ENCODE measurements at places on chromosomes 12 and 14.

- H3K36me3 ChIP-seq: no peaks in the 10 kb centered on the region
- H3K4me1 ChIP-seq: peaks cover 65% of the 10 kb centered on the region
- H3K27me3 ChIP-seq: no peaks in the 10 kb centered on the region
- no peak for DNase-seq
Observed at GRCh38 chr12:62862259-62862881, 72.6 kb downstream of the PPM1H start.

DNA sequence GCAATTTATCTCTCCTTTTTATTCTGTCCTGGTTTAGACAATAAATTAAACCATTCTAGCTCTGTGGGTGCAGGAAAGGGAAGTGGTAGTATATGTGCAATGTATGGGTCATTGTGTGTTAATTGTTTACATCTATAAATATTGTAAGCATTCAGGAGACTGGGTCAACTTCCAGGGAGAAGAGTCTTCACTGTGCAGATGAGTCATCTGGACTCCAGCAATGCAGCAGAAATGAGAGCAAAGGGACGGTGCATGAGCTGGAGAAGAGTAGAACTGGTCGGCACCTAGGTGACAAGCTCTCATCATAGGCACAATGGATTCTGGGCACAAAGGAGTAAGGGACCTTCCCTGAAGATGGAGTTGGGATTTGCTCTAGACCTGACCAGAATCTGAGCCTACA, 211.1 kb upstream of the DAAM1 start:
- no peaks in the 10 kb centered on the region for H3K36me3 ChIP-seq
- H3K4me1 ChIP-seq: peaks cover 6% of the 10 kb centered on the region
- DNase-seq: no peak

DNA sequence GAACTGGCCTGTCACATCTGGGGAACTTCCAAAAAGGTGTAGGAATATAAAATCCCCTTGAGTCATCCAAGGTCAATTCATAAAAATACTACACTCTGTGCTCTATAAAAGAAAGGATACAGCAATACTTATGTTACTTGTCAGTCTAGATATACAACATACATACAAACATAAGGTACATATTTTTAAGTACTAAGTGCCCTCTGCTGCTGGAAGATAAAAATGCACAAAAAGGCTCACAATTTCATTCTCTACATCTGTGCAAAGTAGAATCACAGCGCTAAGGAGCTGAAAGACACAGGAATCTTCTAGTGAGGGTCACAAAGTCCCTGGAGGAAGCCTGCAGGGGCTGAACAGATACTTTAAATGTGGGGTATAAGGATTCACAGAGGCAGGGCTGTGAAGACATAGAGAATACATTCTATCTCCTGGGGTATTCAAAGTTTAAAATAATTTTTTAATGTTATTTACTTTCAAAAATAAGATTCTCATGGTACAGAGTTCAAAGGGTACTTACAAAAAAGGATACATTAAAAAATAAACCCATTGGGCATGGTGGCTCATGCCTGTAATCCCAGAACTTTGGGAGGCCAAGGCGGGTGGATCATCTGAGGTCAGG, 10.2 kb upstream of the GOLGA5 start:
- no peaks in the 10 kb centered on the region for H3K27me3 ChIP-seq
- H3K36me3 ChIP-seq: no peaks in the 10 kb centered on the region
- no peak overlapping the region for H3K27ac ChIP-seq
- DNase-seq: peak; percentile 56
- H3K4me3 ChIP-seq: no peak overlapping the region

DNA sequence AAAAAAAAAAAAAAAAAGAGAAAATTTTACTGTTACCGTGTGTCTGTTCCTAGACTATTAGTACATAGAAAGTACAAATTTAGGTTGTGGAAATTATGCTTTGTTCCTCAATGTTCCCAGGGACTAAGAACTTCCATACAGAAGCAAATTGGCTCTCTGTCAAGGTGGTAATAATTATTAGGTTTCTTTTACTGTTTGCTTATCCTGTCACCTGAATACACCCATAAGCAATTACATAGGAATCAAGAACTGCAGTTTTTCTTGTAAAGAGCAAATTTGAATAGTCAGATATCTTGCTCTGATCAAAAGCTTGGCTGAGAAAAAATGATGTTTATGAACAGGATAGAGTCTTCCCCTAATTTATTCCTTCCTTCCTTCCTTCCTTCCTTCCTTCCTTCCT, 191.2 kb downstream of the AEBP2 start:
- H3K4me3 ChIP-seq: no peak overlapping the region
- H3K36me3 ChIP-seq: no peaks in the 10 kb centered on the region
- no peak for DNase-seq
- H3K27ac ChIP-seq: no peak overlapping the region
- H3K27me3 ChIP-seq: no peaks in the 10 kb centered on the region

DNA sequence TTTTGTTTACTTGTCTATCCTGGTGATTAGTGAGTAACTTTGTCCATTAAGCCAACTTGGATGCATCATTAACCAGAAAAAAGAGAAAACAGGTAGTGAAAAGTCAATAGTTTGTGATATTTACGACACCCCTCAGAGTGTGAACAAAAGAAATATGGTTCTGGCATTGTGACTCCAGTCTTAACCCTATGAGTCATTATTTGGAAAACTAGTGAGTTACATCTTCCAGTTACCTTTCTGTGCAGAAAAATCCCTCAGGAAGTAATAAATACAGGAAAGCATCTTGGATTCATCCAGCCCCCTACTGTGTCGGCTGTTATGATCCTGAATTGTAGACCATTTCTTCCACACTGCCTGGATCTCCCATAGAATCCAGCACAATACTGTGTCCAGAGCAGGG, 379.1 kb downstream of the GALC start:
- no peak overlapping the region for H3K27ac ChIP-seq
- no peak overlapping the region for H3K4me3 ChIP-seq
- H3K4me1 ChIP-seq: no peaks in the 10 kb centered on the region
- no peaks in the 10 kb centered on the region for H3K27me3 ChIP-seq
- no peak for DNase-seq

DNA sequence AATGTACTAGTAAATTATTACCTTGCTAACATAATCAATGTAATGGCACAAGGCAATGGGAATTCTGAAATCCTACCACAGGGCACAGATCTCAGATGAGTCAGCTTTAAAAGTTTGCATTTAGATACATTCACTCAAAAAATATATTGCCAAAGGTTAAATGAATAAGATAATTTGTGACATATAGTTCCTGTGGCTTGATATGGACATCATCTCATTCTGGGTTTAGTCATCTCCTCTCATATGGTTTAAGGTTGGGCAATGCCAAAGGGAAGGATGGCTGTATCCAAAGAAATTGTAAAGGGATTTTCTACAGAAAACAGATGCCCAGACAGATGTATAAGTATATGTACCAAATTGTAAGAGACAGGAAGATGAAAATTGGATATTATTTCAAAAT, 1065.0 kb downstream of the LRFN5 start:
- no peak overlapping the region for H3K4me3 ChIP-seq
- H3K36me3 ChIP-seq: no peaks in the 10 kb centered on the region
- no peak overlapping the region for H3K27ac ChIP-seq
- DNase-seq: no peak
- no peaks in the 10 kb centered on the region for H3K27me3 ChIP-seq

- no peaks in the 10 kb centered on the region for H3K27me3 ChIP-seq
- DNase-seq: no peak
- H3K36me3 ChIP-seq: 0 out of 2 replicates have a peak, but pooled peaks cover 3% of the 10 kb centered on the region
- H3K27ac ChIP-seq: no peak overlapping the region
- H3K4me3 ChIP-seq: no peak overlapping the region
Observed at GRCh38 chr12:95173392-95174251, 43.6 kb downstream of the FGD6 start.

- H3K4me3 ChIP-seq: no peak overlapping the region
- peaks cover 3% of the 10 kb centered on the region for H3K4me1 ChIP-seq
- no peak overlapping the region for H3K27ac ChIP-seq
- DNase-seq: no peak
- no peaks in the 10 kb centered on the region for H3K27me3 ChIP-seq
- no peaks in the 10 kb centered on the region for H3K36me3 ChIP-seq
Observed at GRCh38 chr12:75908961-75909605, 122.5 kb downstream of the PHLDA1 start.

- H3K27me3 ChIP-seq: no peaks in the 10 kb centered on the region
- no peaks in the 10 kb centered on the region for H3K36me3 ChIP-seq
Observed at GRCh38 chr14:92800012-92800411, 5.9 kb downstream of the GOLGA5 start.

DNA sequence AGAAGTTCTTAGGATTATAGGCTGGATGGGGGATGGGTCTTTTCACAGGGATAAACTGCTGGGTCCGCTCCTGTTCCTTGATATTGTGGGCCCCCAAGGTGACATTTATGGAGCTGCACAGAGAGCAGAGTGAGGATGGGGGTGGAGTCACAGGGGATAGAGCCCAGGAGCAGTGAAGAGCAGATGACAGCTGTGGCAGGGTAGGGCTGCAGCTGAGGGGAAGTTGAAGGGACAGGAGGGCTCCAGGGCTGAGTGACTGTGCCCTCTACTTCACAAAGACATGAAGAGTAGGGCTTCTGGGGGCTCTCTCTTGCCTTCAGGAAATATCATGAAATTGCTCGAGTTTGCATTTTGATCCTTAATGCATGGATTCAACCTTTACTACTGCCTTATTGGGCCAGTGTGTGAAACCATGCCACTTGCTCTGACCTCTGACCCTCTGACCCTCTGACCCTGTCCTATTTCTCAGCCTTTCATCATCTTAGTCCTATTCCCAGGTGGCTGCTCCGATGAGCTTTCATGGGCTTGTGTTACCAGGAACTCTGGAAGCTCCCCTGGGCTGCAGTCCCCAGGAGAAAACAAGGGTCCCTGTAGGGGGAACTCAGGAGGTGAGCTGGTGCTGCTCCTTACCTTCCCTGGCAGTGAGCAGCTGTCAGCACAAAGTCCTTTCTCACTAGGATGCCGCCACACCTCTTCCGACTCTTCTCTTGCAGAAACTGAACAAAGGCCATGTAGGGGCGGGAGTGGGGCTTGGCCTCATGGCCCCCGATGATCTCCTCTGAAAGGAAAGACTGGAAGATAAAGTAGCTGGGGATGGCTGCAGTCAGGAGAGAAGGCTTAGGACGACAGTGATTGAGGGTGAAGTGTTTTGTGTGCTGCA, 1.6 kb downstream of the GZMH start:
- H3K4me1 ChIP-seq: no peaks in the 10 kb centered on the region
- H3K36me3 ChIP-seq: no peaks in the 10 kb centered on the region
- no peak for DNase-seq
- H3K4me3 ChIP-seq: no peak overlapping the region
- H3K27me3 ChIP-seq: no peaks in the 10 kb centered on the region

DNA sequence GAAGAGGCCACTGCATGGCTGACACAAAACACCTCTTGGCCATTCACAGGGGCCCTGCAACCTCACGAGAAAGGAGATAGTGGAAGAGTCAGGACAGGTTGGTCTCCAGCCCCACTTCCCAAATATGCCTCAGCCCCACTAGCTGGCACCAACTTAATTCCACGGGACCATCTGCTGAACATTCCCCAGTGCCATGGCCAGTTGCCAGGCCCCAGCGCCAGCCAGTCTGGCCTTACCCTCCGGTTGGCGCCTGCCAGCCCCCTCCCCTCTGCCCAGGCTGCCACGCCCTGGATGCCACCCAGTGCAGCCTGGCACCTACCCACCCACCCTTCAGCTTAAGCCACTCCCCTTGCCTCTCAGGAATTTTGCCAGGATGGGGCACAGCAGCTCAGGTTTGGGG, 21.2 kb upstream of the HSPB8 start:
- H3K4me3 ChIP-seq: no peak overlapping the region
- 0 out of 2 replicates have a peak, but pooled peaks cover under 1% of the 10 kb centered on the region for H3K36me3 ChIP-seq
- peaks cover 9% of the 10 kb centered on the region for H3K4me1 ChIP-seq
- no peak for DNase-seq
- H3K27me3 ChIP-seq: no peaks in the 10 kb centered on the region
- no peak overlapping the region for H3K27ac ChIP-seq

DNA sequence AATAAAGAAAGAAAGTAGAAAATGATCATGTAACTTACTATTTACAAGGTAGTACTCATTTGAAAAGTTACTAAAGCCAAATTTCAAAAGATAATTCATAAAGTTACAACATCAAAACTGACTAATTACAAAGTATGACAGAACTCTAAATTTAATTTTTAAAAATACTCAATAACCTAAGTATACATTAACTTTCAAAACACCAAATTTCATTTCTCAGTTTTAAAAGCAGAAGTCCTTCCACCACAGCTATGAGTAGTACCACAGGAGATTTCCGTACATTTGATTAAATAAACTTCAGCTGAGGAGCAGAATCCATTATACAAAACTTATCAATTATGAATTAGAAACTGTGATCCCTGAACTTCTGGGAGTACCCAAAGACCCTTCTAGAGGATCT, 100.8 kb upstream of the BBS10 start:
- no peak for DNase-seq
- no peaks in the 10 kb centered on the region for H3K36me3 ChIP-seq
- no peak overlapping the region for H3K4me3 ChIP-seq
- H3K4me1 ChIP-seq: peaks cover 8% of the 10 kb centered on the region
- H3K27me3 ChIP-seq: no peaks in the 10 kb centered on the region
- no peak overlapping the region for H3K27ac ChIP-seq

DNA sequence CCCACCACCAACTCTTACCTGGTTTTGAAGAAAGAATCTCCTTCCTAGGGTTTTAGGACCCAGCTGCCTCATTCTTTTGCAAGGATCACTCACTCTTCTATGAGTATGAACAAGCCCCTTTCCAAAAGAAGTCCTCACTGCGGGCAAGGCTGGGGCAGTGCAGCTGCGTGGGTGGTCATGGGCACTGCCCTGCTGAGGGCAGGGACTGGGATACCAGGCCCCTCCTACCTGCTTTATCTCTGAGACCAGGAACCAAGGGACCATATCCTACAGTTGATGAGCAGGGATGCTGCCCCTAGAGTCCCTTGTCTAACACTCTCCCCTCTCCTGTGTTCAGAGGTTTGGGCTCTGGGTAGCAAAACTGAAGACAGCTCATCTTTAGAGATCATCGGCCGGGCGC, 20.5 kb downstream of the HPD start:
- DNase-seq: no peak
- H3K27ac ChIP-seq: no peak overlapping the region
- H3K4me1 ChIP-seq: peaks cover 9% of the 10 kb centered on the region
- H3K36me3 ChIP-seq: no peaks in the 10 kb centered on the region

- no peak overlapping the region for H3K27ac ChIP-seq
- H3K4me3 ChIP-seq: no peak overlapping the region
- H3K4me1 ChIP-seq: no peaks in the 10 kb centered on the region
- H3K27me3 ChIP-seq: no peaks in the 10 kb centered on the region
Observed at GRCh38 chr12:29041621-29042020, 107.5 kb upstream of the FAR2 start.

- H3K4me3 ChIP-seq: peak overlapping the region; percentile 55
- H3K36me3 ChIP-seq: no peaks in the 10 kb centered on the region
- no peaks in the 10 kb centered on the region for H3K27me3 ChIP-seq
- no peaks in the 10 kb centered on the region for H3K4me1 ChIP-seq
- DNase-seq: peak; percentile 54
Observed at GRCh38 chr14:103872481-103873113, 25.2 kb upstream of the PPP1R13B start.

- H3K27me3 ChIP-seq: no peaks in the 10 kb centered on the region
- peak; percentile 86 for DNase-seq
- no peaks in the 10 kb centered on the region for H3K36me3 ChIP-seq
- H3K4me3 ChIP-seq: 0 out of 2 replicates have a peak overlapping the region, but pooled peaks have one; percentile 14
Observed at GRCh38 chr12:107670999-107671643, 14.5 kb upstream of the PWP1 start.
